ENCODE measurements at places on chromosomes 3 and 15.

DNA sequence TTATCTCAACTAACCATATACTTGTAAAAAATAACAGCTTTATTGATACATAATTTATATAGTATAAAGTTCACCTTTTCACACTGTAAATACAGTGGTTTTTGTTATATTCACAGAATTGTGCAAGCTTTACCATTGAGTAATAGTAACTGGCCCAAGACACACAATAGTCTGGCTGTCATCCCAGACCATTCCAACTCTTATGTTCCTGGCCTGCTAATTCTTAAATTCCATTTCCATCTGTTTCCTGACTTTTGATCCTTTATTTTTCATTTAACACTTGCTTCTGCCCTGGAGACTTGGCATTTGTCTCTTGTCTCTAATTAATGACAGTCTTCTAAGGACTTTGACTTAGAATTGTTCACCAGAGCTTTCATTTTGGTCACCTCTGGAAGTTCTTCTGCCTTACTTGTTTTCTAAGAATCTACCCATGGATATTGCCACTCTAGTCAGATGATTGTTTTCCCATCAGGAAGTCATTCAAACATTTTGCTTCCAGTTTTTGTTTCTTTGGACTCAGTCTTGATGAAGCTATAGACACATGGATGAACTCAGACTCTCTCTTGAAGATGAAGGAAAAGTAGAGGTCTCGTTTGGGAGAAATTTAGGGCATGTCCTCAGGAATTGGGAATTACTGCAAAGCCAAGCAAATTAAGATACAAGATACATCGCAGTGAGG is 27.2 kb upstream of the PLSCR4 start:
- peak; percentile 31 for DNase-seq

DNA sequence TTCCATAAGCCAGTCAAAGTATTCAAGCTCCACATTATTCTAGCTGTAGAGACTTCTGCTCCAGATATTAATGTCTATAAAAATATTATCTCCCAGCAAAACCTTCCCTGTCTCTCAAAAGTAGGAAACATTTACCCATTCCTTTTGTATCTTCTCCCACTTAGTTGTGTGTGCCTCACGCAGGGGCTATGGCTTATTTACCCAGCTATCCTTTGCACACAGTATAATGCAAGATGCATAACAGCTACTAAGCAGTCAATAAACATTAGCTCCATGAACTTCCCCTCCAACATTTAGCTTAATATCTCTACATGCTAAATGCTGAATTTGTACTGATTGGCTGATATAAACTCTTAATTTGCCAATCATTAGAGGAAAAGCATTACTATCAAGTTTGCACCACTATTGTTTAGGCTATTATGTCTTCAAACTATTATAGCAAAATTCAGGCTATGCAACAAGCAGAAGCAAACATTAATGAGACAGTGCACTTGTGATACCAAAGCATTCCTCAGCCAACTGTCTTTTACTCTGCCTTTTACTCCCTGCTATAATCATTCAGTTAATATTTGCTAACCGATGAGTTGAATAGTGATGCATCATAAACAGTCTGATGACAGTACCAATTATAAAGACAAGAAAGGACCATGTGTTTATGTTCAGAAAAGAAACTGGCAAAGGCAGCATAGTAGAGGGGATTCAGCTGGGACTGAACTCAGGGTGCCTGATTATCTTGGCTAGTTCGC is 81.2 kb downstream of the PLCH1 start:
- no peak for DNase-seq

DNA sequence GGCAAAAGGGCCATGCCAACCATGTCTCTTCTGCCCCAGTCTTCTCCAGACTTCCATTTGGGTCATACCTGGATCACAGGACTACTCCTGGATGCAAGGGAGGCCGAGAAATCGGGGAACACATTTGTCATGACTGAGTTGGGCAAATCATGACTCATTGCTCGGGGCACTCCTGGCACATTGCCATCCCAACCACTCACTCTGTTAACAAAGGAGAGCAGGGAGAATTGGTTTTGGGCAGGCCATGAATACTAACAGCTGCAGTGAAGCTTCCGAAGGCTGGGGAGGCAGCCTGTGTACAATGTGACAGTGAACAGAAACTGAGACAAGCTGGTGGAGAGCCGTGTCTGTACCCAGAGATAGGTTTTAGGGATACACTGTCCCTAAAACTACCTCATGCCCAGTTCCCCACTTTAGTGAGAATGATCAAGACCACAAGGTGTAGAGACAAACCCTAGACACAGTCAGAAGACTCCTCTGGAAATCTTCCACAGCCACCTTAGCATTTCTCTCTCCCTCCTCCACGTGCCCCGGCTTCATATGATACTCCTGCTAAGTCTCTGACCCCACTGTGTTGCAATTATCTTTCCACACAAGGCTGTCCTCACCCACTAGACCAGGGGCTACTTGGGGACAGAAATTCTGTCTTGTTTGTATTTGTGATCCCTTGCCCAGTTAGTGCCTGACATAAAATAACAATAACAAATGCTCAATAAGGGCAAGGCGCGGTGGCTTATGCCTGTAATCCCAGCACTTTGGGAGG is 10.5 kb upstream of the BUB1B start:
- peak; percentile 21 for DNase-seq

GRCh38 chr3:193813501-193813830 is 220.5 kb downstream of the OPA1 start:
- no peak for DNase-seq

DNA sequence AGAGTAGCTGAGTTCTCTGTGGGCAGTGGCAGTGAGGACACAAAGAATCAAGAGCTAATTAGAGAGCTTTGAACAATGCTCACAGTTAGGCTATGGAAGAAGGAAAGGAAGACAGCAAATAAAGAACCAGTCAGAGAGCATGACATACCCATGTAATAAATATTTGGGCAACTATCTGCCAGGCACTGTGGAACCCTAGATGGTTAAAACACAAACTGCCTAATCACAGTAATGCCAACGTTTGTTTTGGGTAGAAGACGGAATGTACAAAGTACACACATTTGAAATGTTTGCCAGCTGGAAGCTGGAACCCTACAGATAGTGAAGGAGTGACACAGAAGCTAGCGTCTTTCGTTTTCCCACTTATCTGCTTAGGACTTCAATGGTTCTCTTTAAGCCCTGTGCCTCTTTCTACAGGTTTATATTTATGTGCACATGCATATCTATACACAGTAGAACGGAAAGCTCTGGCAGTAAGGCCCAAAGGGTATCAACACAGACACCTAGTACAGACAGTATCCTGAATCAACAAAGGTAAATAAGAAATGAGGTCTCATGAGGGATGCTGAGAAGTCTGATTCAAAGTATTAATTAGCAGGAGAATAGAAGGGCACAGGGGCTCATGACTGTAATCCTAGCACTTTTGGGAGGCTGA is 44.6 kb downstream of the ANKRD28 start:
- no peak for DNase-seq

- no peak for DNase-seq
These were observed 660 bp downstream of the CCK start for GRCh38 chr3:42265059-42265991.

DNA sequence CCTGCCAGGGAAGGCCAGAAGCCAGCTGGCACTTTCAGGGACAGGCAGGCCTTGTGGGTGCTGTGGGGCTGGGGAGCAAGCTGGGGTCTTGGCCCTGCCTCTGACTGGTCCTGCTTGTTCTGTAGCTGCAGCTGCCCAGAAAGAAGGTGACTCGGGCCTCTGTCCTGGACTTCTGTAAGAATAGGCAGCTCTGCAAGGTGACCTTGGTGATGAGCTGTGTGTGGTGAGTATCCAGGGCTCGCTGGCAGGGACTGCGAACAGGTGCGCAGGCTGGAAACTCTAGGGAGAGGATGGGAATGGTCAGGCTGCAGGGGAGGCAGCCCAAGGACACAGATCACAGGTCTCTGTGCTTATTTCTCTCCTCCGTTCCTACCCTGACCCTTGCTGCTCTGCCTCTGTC is 31.2 kb downstream of the SLC22A14 start:
- DNase-seq = no peak

GRCh38 chr15:48775546-48775945 is 35.3 kb downstream of the CEP152 start:
- no peak for DNase-seq

GRCh38 chr3:17664923-17665322 is 77.5 kb downstream of the TBC1D5 start:
- DNase-seq = no peak

- peak; percentile 8 for DNase-seq
These were observed 181.2 kb downstream of the WNT5A start for GRCh38 chr3:55305696-55306485.

GRCh38 chr15:86016750-86017149 is 62.9 kb upstream of the AGBL1 start:
- no peak for DNase-seq

- no peak for DNase-seq
These were observed 59.8 kb upstream of the AADACL2 start for GRCh38 chr3:151673974-151674373.

- peak; percentile 78 for DNase-seq
These were observed 157.3 kb downstream of the ADAMTS9 start for GRCh38 chr3:64530434-64531049.

DNA sequence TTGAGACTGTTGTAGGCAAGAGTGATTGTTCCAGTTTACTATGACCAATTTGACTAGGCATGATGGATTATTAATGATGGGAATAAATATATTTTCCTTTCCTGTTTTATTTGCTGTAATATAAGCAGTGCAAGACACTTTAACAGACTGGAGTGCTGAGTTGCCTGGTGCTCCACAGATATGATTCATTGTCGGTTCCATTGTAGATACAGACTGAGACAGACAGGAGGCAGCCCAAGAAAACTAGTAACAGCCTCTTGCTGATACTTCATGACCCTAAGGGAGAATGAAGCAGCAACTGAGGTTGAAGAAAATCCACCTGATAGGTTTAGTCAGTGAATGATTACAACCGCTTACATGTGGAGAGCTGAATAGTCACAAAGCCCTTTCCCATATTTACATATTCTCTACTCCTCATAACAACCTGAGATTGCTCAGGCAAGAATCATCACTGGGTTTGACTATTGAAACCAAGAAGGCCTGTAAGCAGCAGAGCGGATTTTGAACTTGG is 235.1 kb upstream of the TPRG1 start:
- no peak for DNase-seq

DNA sequence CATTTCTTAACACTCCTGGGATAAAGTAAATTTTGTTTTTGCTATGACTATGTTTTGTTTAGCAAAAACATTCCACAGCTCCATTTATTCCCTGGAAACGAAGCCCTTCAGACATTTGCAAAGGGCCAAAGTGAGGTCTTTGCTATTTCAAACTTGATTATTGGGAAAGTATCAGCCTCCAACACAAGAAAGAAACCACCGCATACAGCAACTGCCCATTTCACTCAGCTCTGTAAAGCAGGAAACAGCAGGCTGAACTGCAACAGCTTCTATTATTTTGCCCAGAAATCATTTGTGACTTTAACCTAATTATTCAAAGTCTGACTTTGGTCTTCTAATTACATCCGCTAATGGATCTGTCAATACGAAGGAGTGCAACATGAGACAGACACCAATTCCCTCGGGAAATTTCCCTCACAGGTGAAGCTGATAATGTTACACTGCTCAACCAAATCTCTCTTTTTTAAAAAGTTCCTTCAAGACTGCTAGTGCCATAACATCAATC is 72.1 kb downstream of the RFTN1 start:
- no peak for DNase-seq

- DNase-seq = no peak
These were observed 629.0 kb downstream of the NR2F2 start for GRCh38 chr15:96959501-96959900.

DNA sequence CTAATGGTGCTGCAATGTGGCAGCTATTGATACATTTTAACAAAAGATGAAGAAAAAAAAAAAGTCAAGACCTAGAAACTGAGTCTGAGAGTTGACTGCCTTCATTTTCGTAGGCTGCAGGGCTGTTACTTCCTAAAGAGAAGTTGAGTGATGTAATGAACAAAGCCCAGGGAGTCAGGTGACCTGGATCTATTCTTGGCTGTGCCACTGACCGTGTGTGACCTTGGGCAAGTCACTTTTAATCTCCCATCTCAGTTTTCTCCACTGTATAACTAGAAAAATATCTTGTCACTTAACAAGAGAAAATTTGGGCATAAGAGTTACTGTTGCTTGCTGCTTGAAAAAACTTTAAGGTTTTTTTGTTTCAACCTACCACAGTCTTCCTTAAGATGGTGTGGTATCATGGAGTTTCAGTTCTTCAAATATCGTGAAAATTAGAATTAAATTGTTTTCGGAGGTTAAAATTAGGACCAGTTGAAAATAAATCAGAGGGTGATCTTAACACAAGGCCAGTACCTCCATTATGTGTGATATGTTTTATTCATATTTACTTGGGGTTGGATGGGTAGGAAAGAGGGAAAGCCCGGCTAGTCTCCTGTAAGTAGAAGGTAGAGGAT is 5.8 kb downstream of the FMN1 start:
- DNase-seq = no peak

DNA sequence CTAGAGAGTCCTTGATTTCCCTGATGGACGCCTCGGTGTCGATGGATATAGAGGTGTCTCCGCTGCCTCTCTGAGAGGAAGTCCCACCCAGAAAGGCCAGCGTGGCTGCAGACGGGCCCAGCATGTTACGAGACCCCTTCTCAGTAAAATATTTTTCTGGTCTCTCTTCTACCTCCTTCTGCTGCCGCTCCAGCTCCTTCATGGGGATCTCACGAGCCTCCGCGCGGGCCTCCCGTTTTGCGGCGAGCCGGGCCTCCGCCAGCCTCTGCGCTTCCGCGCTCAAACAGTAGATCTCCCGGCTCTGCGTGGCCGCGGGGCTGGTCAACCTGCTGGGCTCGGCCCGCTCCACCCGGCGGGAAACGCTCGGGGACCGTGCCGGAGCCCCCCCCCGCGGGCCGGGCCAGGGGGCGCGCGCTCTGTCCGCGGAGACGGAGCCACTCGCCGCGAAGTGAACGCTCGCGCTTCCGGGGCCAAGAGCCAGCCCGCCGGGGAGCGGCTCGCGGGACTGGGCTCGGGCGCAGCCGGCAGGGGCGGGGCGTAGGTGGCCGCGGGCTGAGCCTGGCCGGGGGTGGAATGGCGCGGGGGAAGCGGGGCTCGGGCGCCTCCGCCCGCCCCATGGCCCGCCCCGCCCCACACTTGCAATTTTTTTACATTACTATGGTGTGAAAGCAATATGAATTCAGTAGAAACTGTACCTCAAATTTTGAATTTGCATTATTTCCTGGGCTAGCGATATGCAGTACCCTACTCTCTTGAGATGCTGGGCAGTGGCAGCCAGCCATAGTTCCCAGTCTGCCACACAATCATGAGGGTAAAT is 10.2 kb upstream of the KCNMB3 start:
- peak; percentile 94 for DNase-seq

DNA sequence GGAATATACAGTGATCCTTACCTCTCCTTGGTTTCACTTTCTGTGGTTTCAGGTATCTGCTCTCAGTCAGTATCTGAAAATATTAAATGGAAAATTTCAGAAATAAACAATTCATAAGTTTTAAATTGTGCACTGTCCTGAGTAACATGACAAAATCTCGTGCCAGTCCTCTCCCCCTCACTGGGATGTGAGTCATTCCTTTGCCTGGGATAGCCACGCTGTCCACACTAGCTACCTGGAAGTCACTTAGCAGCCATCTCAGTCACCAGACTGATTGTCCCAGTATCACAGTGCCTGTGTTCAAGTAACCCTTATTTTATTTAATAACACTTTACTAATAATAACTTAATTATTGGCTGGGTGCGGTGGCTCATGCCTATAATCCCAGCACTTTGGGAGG is 15.3 kb upstream of the KLHL25 start:
- no peak for DNase-seq

GRCh38 chr15:101129851-101130380 is 121.9 kb downstream of the CHSY1 start:
- DNase-seq = no peak

GRCh38 chr3:8778475-8778874 is 9.1 kb upstream of the OXTR start:
- DNase-seq = peak; percentile 2

GRCh38 chr3:187212196-187212545 is 14.9 kb downstream of the RTP1 start:
- no peak for DNase-seq

GRCh38 chr3:106425026-106425425 is 556.2 kb upstream of the CBLB start:
- peak; percentile 3 for DNase-seq
